GM13977 (cell line): ENCODE measurements at places on chromosomes 7 and 10.

DNA sequence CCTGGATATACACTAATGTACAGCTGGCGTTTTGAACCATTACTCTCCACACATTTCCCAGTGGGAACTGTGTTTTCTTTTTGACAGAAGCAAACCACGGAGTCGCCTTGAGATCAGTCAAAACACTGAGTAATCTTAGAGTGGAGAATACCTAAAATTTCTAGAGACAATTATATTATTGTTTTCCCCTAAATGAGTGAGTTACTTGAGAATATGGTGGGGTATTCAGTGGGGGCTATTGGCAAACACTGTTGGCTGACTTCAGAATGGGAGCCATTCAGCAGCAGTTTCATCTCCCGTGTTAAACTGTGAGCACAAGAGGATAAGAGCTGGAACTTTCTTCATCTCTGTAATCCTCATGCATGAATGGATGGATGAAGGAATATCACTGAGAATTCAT is 6.2 kb downstream of the IL2RA start:
- no peak for DNase-seq

DNA sequence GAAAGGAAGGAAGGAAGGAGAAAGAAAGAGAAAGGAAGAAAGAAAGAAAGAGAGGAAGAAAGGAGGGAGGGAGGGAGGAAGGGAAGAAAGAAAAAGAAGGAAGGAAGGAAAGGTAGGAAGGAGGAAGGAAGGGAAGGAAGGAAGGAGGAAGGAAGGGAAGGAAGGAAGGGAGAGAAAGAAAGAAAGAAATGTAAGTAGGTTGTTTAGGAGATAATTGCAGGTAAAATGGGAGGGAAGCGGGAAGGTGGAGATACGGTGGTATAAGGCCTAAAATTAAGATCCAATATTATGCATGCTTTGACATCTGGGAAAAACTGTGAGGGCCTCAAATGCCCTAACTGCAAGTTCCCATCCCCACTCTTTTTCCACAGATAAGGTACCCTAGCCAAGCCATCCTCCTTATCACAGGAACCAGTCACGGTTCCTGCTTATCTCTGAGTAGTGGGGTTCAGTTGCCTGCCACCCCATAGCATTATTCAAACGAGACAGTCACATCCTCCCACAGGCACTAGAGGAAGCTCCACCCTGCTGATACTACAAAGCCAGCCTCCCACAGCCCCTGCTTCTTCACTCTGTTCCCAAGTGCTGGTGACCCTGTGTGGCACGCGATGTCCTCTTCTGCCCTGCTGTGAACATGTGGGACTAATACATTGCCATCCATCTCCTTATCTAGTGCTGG is 28.7 kb downstream of the ST8SIA6 start:
- DNase-seq, result no peak

DNA sequence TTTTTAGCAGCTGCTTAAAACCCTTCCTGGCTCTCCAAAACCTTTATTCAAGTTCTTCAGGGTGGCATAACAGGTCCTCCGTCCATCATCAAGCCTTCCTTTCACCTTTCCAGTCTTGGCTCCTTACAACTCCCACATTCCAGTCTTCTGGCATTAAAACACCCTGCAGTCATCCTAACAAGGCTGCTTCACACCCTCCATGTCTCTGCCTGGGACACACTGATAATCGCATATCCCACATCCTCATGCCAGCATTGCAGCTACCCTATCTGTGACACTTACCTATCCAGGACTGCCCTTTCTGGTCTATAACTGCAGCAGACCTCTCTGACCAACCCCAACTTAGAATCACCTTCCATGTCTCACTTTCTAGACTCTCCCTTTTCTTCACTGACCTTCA is 2.6 kb upstream of the TLL2 start:
- DNase-seq, result no peak

DNA sequence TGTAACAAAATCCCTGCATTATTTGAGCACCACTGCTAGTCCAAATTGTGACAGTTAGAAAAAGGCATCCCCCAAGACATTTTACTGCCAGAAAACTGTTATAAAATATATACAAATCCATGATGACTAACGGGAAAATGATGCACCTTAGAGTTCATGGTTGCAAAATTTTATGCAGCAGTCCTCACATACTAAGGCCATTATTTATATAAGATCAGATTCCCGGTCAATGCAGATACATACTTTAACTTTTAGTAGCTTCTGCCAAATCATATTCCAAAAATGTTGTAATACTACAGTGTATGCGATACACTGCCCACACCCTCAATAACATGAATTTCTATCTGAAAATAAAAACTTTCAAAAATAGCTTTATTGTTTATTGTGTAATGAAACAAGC is 239.9 kb upstream of the ZNF32 start:
- no peak for DNase-seq

DNA sequence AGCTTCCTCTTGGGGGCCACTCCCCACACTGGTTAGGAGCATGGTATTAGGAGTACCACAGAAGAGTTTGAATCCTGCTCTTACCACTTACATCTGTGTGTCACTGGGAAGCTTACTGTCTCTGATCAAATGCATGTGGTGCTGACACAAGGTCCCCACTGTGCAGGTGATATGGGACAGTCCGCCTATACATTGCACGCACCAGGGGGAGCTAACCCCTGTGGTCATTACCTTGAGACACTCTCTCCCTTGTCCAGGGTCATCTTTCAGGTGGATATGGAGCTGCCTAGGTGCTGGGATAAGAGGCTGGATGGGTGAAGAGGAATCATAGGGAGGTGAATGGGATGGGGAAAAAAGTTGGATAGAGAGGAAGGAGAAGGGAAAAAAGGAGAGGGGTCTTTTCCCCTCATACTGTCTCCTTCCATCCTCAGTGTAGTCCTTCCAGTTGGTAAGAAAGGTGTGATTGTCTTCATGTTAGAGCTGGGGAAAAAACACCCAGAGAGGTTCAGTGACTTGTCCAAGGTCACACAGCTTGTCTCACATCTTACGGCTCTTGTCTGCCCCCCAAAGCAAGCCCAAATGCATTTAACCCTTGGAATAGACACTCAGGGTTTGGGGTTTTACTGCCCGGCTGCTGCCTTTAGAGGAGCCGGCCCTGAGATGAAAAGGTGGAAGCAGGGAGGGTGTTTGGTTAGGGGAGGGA is 125.9 kb downstream of the CDH23 start:
- no peak for DNase-seq

DNA sequence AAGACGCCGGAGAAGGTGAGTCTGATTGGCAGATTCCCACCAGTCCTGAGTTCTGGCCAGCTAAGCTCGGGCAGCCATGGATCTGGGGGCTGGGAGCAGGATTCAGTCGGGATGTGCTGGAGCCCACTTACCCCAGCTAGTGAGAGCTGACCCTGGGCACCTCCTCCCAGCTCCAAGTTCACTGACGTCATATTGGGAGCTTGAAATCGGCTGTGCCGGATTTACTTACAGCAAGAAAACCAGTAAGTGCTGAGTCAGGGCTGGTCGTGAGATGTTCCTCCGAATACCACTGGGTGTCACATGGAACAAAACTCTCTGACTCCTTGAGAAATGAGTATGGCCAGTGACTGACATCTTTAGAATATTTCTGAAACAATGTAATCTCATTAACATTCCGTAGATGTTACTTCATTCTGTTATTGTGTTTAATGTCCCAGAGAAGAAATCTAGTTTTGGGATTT is 621.2 kb downstream of the SDK1 start:
- no peak for DNase-seq

- DNase-seq, result no peak
Measured at GRCh38 chr10:117938104-117938503, 108.6 kb downstream of the RAB11FIP2 start.

GRCh38 chr10:14454629-14455028 is 123.9 kb upstream of the FRMD4A start:
- no peak for DNase-seq

DNA sequence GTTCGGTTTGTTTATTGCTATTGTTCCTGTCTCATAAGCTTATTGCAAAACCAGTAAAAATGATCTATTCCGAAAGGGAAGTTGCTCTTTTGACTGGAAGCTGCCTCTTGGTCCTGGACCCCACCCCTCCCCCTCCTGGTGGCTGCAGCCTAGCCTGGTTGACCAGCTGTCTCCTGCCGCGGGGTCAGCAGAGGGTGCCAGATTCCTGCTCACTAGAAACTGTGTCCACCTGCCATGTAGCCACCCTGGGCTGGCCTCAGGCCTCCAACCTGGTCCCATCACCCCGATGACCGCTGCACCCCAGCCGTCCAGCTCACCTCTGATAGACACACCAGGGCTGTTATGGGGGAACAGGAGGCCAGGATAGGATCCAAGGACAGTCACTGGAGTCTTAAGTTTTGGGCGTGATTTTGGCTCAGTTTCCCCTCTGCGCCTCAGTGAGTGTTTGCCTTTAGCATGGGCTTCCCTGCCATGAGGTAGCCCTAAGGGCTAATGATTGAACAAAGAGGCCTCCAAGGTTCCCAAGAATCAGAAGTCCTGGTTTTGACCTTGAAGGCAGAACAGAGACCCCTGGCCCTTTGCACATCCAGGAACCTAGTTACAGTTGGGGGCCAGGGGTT is 32.9 kb upstream of the SLF2 start:
- DNase-seq, result no peak

GRCh38 chr7:87944547-87944946 is 10.5 kb downstream of the ADAM22 start:
- no peak for DNase-seq
